ENCODE measurements at places on chromosomes 1 and 21.

DNA sequence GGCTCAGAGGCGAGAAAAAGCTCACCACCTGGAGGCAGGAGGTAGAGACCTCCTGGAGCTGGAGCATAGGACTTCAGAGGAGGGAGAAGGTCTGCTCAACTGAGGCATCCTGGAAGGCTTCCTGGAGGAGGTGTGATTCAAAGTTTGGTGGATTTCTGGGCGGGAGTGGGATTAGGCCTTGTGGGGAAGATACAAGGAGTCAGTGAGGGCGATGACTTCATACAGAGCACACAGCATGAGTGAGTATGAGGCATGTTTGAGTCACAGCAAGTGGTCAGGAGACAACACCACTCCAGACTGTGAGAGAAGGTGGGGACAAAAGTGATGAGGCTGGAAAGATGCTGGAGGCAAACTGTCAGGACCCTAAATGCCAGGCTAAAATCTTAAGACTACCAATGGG is 77.6 kb downstream of the MATN1 start:
- DNase-seq: no peak

DNA sequence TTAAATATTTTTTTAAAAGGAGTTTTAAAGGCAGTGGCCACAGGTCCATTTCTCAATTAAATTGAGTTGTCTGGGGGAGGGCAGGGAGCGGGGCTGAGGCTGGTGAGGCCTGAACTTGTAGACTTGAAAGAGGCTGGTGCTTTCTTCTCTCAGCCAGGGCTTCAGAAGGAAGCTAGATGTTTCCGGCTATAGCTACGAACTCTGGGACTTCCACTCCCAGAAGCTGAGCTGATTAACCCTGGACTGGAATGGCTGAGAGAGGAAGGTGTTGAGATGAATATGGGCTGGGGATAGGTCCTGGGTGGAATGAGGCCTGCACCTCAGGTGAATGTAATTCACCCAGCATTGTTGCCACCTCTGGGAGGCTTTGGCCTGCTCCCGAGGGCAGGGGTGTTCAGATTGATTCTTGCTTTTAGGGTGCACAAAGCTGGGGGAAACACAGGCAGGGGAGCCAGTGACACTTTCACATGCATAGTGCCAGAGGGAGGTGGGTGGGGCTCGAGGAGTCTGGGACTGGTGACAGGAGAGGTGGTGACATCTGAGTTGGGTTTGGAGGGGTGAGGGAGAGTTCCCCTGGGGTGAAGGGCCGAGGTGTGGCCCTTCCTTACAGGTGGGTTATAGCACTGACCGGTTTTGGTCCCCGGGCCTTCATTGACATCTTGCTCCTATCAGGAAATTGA is 18.2 kb downstream of the LDLRAP1 start:
- DNase-seq: no peak

GRCh38 chr1:147669469-147670318 is 630 bp downstream of the ACP6 start:
- DNase-seq: peak; percentile 44

GRCh38 chr1:47859092-47859743 is 138.0 kb downstream of the TRABD2B start:
- no peak for DNase-seq

DNA sequence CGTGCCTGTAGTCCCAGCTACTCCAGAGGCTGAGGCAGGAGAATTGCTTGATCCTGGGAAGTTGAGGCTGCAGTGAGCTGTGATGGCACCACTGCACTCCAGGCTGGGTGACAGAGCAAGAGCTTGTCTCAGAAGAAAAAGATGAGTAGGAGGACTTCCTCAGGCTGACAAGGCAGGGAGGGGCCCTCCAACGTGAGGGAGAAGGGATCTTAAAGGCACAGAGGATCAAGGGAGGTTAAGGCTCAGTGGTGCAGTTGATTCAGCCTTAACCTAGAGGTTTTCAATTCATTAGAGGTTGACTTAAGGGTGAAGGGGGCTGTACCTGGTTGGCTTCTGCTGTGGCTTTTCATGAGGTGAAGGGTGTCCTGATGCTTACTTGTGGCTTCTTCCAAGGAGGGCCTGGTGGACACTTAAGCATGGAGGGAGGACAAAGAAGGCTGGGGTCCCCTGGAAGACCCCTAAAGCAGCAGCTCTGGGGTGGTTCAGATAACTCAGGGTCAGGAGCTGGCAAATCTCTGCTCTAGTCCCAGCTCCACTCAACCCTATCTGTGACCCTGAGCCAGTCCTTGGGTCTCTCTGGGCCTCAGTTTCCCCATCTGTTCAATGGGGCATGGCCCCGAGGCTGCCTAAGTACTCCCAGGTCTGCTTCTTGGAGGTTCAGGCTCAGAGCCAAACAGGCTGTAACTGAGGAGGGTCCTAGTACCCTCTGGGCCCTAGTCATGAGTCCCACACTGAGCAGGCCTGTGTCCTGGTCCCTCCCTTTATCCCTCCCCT is 6.3 kb downstream of the EXTL1 start:
- no peak for DNase-seq

GRCh38 chr1:109391157-109391556 is 6.6 kb downstream of the SORT1 start:
- peak; percentile 61 for DNase-seq

DNA sequence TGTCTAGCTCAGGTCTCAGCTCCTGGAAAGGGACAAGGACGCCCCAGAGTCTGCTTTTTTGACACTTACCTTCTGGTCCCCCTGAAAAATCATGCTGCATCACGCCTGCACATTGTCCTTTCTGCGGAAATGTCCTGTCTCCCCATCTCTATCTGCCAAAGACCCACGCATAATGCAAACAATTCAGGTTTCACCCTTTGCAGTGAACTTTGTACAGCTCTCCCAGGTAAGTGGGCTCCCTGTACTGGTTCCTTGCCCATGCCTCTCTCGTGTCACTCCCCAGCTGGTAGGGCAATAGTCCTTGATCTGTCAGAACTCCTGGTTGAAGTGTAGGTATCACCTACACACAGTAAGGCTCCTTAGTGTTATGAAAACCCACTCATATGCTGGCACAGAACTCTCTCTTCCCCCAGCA is 102.9 kb upstream of the IRF2BP2 start:
- no peak for DNase-seq

DNA sequence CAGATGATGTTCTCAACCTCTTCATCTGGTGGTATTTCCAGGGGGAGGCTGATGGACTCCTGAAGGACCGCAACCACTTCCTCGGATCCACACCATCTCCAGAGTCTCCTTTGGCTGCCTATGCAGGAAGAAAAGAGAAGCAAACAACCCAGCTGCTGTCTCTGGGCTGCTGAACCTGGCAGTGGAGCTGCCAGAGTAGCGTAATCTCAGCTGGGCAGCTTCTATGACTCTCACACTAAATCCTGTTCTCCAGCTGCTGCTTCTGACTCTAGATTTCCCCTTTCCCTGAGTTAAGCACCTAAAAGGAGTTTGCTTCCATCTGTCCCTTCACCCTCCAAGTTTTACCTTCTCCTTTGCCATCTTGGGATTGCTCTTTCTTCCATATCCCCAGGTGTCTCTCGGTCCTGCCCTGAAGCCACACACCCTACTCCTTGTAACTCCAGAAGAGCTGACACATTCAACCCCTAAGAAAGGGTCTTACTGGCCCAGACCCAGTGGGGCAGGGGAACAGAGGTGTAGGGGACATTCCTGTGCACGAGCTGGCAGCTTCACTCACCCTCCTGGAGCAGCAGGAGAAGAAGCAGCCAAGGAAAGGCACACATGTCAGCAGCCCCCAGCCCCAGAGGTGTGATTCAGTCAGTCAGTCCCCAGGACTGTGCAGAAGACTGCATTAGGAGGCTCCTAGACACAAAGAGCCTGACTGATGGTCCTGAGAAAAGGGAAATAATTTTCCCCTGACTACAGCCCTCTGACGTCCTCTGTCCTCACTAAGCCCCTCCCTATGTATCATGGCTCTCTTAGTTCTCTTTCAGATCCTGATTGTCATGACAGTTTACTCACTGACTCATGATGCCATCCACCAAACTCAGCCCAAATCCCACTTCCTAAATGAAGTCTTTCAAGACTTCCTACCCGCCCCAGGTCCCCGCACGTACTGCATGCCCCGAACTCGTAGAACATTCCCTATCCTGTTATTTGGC is at the start of gene SLAMF9:
Gene SLAMF9 (minus strand): TSS at position 702 of the 980 bp plus-strand sequence. CDS start 100 bp downstream, at position 602.
- peak; percentile 34 for DNase-seq

- DNase-seq: no peak
Measured at GRCh38 chr1:68383092-68383491, 66.7 kb downstream of the RPE65 start.

DNA sequence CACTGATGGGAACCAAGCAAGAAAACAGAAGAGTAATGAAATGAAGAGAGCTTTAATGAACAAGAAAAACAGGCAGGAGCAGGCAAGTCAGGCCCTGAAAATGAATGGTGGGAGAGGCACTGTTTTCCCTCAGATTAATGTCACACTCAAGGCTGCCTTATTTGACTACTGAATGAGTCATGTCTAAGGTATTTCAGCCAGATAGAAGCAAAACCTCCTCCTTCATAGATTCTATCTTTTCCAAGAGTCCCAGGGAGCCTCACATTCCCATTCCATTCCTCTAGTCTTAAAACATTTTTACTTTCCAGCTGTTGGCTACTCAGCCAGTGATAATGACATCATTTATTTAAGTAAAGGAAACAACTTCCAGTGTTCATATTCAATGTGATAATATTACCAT is 228.4 kb upstream of the NRIP1 start:
- peak; percentile 90 for DNase-seq

- no peak for DNase-seq
Measured at GRCh38 chr21:44889625-44890337, 16.3 kb upstream of the PTTG1IP start.

DNA sequence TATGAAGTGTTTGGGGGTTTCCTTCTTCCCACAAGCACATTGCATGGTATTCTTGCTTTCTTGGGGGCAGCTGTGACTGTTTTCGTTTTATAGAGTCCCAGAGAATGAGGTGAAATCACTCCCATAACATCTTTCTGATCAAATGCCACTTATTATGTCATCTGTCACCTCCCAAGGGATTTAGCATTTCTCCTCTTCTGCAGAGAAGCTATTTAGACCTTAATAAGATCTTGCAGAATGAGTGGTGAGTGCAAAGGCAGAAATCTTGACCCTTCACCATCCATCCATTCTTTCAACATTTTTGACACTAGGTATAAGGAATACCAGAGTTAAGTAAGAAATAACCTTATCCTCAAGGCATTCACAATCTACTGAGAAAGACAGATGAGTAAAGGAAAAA is 318.6 kb upstream of the POU3F1 start:
- no peak for DNase-seq

DNA sequence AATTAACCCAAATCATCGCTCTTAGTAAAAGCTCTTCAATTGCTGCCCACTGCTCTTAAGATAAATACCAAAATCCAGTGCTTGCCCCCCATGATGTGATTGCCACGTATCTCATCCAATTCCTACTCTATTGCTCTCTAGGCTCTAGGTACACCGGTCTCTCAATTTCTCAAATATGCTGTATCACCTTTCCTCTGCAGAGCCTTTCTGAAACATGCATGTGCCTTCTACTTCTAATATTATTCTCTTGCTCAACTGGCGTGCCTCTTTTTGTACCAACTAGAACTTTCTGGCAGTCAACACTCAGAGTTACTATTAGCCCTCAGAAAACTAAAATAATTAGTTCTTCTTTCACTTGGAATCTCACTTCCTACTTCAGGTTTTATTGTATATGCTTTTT is 111.7 kb upstream of the LBR start:
- no peak for DNase-seq
